ENCODE measurements at places on chromosomes 3 and 15.

DNA sequence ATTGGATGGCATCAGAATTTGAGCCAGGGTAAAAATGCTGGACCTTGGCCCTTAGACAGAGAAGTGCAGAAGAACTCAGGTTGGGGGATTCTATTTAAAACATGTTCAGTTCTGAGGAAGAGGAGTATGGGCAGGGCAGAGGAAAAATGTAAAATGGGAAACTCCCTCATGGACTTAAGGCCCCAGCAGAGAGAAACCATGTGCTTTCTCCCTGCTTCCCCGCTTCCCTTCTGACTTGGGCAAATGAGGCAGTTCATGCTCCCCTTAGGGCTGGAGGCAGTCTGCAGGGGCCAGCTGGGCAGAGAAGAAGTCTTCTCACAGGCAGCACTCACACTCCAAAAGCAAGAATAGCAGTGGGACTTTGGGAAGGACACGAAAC is 9.9 kb upstream of the NUDT16 start:
- DNase-seq, result no peak

DNA sequence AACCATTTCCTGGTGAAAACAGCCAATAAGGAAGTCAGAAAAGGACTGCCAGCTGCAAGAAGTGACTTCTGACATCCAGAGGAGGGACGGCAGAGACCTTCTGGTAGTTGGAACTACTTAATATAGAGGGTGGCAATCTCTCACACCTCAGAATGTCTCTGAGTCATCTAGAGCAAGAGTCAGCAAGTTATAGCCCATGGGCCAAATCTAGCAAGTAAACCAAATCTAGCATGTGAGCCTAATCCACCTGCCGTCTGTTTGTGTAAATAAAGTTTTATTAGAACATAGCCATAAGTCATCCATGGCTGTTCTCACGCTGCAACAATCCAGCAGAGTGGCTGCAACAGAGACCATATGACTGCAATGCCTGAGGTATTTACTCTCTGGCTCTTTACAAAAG is 160.5 kb upstream of the NR2E3 start:
- no peak for DNase-seq

GRCh38 chr3:100263583-100263982 is 2.8 kb downstream of the TBC1D23 start:
- no peak for DNase-seq

GRCh38 chr3:16961621-16962205 is 77.0 kb downstream of the PLCL2 start:
- no peak for DNase-seq

DNA sequence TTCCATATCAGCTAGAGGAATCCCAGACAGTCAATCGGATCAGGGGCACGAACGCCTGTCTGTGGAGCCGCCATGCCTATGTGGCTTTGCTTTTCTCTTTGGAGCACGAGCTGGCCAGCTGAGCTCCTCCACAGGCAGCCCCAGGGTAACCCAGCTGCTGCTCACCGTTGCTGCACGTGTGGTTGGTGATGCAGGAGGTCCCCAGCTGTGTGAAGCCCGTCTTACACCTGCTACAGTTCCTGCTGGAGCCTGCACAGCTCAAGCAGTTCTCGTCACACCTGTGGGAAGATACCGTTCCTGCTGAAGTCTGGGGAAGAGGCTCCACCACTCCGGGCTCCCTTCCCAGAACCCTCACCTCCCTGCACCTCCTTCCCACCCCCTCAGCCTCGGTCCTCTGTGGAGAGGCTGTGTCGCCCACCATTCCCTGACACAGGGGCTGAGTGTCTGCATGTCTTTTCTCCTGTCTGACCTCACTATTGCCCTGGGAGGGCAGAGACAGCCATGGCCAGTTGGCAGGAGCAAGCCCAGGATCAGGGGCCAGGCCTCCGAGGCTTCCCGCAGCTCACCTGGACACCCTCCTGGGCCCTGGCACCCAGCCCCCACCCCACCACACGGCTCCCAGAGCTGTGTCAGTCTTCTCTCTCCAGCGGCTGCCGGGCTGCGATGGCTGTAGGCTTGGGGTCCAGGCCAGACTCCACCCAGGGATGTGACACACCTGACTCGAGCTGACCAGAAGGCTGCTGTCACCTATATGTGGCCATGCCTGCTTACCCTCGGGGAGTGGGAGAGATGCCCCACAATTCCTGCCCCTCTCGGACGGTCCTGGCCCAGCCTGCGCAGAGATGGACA is 12.2 kb upstream of the SNRPA1 start:
- DNase-seq, result peak; percentile 39

- no peak for DNase-seq
Measured at GRCh38 chr3:33004961-33005360, 53.5 kb downstream of the CCR4 start.

- no peak for DNase-seq
Measured at GRCh38 chr15:77482570-77482969, 61.9 kb downstream of the HMG20A start.

DNA sequence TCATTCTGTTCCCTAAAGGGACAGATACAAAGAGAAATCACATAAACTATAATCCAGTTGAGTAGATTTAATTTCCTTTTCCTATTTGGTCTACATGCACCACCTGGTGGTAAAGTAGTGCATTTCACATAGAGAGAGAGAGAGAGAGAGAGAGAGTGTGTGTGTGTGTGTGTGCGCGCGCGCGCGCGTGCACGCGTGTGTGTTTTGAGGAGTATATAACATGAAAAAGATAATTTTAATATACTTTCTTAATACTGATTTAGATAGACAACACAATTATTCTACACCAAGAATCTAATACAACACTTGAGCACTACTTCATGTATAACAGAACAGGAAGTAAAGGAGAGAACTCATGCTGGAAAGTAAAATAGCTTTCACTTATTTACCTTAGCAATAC is 1.1 kb upstream of the FGF7 start:
- DNase-seq, result peak; percentile 24

DNA sequence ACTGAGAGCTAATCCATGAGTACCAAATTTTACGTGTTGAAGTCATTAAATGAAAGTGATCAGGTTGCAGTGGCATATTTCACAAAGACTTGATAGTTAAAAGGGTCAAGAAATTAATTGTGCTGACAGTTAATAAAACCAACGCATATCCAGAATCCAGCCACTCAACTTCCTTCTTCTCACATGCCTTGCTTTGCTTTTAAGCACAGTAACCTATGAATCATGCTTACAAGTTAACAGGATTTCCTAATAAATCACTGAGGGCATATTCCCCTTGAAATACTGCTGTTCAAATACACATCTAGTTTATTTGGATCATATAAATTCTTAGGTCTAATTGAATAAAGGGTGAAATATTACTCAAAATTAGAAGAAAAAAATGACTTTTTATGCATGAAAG is 801.5 kb upstream of the EPHA6 start:
- DNase-seq, result no peak

DNA sequence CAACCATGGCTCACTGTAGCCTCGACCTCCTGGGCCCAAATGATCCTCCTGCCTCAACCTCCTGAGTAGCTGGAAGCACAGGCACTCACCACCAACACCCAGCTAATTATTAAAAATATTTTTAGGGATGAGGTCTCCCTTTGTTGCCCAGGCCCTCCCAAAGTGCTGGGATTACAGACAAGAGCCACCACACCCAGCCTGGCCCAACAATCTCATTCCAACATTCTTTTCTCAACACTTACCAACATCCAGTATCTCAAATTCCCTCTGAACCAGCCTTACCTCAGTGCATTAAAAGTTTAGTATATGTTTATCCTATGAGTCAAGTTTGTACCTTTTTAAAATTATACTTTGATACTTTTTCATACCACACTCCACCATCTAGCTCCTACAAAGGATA is 25.0 kb downstream of the ANXA2 start:
- no peak for DNase-seq

Data from DND-41 (cell line).